GDM1 (cell line): ENCODE measurements at places on chromosomes 2 and 18.

DNA sequence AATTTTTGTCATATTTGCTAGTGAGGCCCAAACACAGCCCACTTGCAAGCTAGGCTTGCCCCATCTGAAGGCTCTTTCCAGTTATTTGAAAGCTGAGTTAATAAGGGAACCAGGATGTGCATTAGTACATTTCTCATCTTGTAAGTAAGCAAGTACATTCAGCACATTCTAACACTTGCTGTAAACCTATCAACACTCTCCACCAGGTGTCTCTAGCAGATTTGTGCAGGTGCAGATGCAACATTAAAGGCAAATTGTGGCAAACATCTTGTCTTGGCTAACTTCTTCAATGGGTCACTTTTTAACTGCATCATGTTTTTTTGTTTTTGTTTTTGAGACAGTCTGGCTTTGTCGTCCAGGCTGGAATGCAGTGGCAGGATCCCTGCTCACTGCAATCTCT lies 25.3 kb upstream of the MFSD6 start:
- DNase-seq: peak; percentile 31

- DNase-seq: no peak
Measured at GRCh38 chr18:5305835-5306234, 10.3 kb upstream of the ZBTB14 start.

GRCh38 chr18:5975111-5976002 lies 80.0 kb upstream of the TMEM200C start:
- no peak for DNase-seq

DNA sequence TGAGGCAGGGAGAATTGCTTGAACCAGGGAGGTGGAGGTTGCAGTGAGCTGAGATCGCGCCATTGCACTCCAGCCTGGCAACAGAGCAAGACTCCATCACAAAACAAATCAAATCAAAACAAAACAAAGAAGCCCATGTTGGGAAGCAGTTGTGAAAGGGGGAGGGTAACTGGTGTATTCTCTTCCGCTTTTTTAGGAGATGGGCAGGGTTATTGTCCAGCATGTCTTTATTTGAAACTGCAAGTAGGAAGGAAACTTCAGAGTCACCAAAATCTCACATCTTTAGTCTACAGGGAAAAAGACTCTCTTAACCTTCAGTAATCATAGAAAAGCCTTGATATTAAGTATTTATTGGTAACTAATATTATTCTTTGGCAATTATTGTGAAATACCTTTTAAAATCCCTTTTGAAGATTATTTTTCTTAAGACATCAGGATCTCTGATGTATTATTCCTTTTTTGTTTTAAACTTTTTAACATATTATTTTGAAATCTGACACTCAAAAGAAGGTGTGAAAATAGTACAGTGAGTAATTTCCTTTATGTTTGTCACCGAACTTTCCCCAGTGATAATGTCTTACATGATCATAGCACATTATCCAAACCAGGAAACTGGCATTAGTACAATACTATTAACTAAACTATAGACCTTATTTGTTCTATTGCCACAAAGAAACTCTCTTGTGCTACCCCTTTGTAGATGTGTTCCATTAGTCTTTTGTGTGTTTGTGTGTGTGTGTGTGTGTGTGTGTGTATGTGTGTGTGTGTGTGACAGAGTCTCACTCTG lies 84.3 kb upstream of the LTBP1 start:
- no peak for DNase-seq

- DNase-seq: no peak
Measured at GRCh38 chr18:58993260-58993659, 128.6 kb downstream of the ZNF532 start.

GRCh38 chr18:49227001-49227380 lies 233.5 kb downstream of the DYM start:
- DNase-seq: no peak

GRCh38 chr18:22985250-22985649 lies 52.1 kb downstream of the RBBP8 start:
- no peak for DNase-seq

- DNase-seq: no peak
Measured at GRCh38 chr18:7728297-7728696, 161.2 kb downstream of the PTPRM start.

DNA sequence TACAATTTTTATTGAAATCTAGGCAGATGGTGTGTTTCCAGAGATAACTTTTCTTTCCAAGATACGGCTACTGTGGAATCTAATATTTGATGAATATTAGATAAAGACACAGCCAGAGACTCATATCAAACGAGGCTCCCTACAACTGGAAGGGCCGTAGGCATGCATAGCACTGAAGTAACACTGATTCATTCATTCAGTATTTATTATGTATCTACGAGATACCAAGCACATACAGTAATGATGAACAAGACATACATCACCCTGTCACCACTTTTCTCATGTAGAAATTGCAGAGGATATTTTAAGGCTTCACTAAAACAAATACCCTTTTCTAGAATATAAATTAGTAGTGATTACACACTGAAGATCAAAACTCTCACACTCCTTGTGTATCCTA lies 74.5 kb downstream of the KCTD18 start:
- no peak for DNase-seq

DNA sequence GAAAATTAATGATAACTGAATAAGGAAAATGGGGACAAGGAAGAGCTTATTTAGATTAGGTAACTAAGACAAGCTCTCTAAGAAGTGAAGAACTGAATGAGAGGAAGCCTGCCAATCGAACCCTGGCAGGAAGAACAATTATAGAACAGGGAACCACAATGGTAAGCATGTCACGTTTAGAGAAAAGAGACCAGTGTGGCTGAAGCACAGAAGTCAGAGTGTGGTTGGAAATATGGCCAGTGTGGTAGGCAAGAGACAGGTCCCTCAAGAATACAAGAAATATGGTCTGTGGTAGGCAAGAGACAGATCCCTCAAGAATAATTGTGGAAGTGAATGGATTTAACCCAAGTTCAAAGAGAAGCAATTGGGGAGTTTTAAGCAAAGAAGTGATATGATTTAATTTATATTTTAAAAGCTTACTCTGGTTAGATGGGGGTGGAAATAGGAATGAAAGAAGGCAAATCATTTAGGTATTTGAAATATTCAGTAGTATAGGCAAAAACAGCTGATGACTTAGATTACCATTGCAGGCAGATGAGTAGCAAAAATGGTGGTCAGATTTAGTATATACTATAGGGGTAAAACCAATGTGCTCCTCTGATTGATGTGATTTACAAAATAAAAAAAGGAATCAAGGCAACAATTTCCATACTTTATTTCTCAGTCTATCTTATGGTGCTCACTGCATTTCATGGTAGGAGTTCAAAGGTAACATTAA lies 38.8 kb upstream of the ERMN start:
- peak; percentile 82 for DNase-seq

- DNase-seq: no peak
Measured at GRCh38 chr18:79484661-79485621, 89.2 kb downstream of the NFATC1 start.

DNA sequence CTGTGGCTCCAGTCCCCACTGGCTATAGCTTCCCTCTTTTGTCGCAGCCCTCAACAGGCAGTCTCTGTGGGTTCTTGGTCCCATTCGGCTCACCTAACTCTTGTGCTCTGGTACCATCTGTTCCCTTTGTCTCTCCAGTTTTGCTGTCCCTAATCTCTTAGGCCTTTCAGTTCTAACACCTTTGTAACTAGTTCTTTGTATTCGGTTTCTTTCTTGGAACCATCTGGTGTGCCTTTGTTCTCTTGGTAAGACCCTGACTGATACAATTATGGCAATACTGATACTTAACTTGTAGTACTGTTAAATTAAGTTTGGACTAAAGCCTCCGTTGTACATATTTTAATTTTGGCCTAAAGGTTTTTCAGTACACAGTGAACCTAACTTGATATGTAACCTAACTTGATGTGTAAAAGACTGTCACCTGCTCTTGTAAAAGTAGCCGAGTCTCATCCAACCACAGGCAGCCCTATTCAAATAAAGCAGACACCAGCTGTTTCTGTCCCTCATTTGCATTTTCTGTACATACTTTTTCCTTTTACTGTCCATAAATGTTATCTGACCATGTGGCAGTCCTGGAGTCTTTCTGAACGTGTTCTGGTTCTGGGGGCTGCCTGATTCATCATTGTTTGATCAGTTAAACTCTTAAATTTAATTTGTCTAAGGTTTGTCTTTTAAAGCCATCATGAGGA lies 4.8 kb upstream of the MRPL44 start:
- DNase-seq: no peak

- peak; percentile 88 for DNase-seq
Measured at GRCh38 chr2:168890006-168890782, at the start of gene SPC25. Gene SPC25 (minus strand): TSS chr2:168890430. CDS start chr2:168889519, 911 bp downstream.

- no peak for DNase-seq
Measured at GRCh38 chr2:151638990-151639389, 95.3 kb downstream of the NEB start.

DNA sequence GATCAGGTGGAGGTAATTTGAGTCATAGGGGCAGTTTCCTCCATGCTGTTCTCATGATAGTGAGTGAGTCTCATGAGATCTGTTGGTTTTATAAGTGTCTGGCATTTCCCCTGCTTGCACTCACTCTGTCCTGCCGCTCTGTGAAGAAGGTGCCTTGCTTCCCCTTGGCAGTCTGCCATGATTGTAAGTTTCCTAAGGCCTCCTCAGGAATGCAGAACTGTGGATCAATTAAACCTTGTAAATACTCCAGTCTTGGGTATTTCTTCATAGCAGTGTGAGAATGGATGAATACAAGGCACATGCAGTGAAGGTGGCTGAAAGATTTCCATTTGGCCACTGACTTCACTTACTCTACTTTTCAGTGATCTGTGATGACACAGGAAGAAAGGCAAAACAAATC lies 133.7 kb downstream of the SH3BP4 start:
- DNase-seq: no peak

- no peak for DNase-seq
Measured at GRCh38 chr2:38248255-38248654, 128.8 kb downstream of the ATL2 start.
